ENCODE measurements at places on chromosomes 11 and 22.

- no peak for DNase-seq
Observed at GRCh38 chr11:65317025-65317786, 2.5 kb downstream of the CDC42EP2 start.

GRCh38 chr11:111605681-111606080, 3.4 kb downstream of the SIK2 start:
- no peak for DNase-seq

DNA sequence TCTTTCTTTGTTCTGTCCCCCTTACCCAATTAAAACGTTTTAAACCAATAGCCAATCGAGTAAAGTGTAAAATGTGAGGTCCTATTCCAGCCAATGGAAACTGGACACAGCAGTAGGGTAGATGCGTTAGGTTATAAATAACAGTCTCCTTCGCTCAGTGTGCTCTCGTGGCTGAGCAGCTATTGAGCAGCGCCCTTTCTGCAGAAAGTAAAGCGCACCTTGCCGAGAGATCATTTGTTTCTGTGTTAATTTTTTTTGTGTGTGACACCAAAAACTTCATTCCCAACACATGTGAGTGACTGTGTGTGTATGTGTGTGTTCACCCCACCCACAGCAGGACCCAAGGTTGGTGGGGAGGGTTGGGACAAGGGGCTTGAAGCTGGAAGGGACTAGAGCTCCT, 7.2 kb upstream of the TTLL1 start:
- no peak for DNase-seq

GRCh38 chr22:20298110-20298802, 21.6 kb downstream of the DGCR6L start:
- no peak for DNase-seq

DNA sequence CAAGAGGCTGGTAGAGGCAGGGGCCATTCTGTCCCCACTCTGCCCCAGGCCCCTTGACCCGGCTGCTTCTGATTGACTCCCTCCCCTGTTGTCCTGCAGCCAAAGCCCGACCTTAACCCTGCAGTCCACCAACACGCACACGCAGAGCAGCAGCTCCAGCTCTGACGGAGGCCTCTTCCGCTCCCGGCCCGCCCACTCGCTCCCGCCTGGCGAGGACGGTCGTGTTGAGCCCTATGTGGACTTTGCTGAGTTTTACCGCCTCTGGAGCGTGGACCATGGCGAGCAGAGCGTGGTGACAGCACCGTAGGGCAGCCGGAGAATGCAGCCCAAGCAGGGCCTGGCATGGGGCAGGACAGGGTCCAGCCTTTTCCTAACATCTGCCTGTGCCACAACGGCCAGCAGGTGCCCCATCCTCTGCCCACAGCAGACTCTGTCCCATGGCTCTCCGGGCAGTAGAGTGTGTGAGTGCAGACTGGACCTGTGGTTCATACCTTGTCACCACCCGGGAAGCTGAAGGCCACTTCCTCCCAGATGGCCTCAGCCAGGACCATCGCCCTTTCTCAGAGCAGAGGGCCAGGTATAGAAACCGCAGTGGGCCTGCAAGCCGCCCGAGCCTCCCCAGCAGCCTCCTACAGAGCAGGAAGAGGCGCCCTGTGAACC, 26.8 kb upstream of the MGAT3 start:
- no peak for DNase-seq

- no peak for DNase-seq
Observed at GRCh38 chr22:26893173-26894110, 236.1 kb downstream of the MIAT start.

DNA sequence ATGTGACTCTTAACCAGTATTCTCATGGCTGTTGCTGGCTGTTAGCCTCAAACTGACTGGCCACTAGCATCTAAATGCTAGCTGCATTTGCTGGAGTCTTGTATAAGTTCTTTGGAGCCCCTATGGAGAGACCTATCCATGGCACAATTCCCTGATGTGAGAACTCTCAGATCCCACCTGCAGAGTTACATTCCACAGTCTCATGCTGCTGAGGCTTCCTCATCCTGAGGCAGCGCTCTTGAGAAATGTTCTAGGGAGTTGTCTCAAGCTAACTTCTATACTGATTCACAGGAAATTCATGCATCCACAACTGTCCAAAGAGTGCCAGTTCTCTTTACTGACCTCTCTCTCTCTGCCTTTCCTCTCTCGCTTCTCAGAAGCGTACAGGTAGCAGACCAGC, 218.0 kb upstream of the PITPNB start:
- DNase-seq = no peak

GRCh38 chr11:76794371-76795289, 11.5 kb downstream of the TSKU start:
- DNase-seq = no peak

DNA sequence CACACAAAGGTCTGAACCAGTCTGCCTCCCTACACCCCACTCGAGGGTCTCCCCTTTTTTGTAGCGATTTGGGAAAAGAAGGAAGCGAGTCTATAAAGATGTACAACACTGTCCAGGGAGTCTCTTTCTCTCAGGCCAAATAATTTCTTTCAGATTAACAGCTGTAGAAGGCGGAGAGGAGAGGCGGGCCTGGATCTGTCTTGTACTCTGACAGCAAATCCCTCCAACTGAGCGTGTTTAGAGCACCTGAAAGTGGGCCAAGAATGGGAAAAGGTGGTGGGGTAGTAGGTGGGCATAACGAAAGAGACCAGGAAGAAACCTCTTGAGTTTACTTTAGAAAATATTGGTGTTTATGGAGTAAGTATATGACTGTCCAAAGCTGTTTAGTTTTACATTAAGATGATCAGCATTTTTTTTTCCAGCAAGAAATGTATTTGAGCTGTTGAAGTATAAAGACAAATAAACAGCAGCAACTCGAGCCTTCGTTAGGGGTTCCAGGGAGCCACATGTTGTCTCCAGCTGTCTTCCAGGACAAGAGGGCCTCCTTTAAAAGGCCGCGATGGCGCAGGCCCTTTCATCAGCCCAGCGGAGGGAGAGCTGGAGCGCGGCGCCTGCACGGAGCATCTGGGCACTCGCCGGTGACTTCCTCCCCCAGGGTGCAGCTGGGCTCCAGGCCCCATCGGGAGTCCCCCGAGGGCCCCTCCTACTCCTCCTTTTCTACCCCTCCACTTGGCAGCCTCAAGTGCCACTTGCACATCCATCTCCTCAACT, 34.9 kb downstream of the SCUBE1 start:
- no peak for DNase-seq

DNA sequence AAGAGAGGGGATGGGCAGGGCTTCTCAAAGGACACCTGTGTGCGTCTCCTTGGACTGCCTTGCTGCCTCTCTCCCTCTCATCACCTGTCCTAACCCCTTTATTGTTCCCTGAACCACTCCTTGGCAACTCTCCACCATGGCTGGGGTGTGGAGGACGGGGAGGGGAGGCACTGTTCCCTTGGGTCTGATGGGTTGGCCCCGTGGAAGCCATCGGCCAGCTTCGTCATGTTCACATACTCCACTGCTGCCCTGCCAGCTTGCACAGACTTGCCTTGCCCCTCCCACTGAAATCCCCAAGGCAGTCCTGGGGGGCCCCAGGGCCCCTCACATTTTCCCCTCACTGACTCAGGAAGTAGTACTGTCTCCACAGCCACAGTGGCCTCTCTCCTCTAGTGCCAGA, 36.1 kb upstream of the LRRC32 start:
- DNase-seq = no peak

- no peak for DNase-seq
Observed at GRCh38 chr22:17882162-17882561, 107.9 kb upstream of the BID start.

GRCh38 chr11:109121173-109121932, 300.6 kb upstream of the C11orf87 start:
- no peak for DNase-seq

- no peak for DNase-seq
Observed at GRCh38 chr22:44661659-44662569, 40.1 kb upstream of the PRR5 start.

GRCh38 chr11:125071435-125071834, 8.3 kb downstream of the SLC37A2 start:
- DNase-seq = no peak

- DNase-seq = no peak
Observed at GRCh38 chr22:24337894-24338645, 67.4 kb downstream of the SPECC1L start.

Data from activated CD4-positive, alpha-beta T cell treated with anti-CD3 and anti-CD28 coated beads, Interleukin-2, amount 50 U/mL, for 48 hours (primary cell).